ENCODE measurements at places on chromosomes 7 and 10.

DNA sequence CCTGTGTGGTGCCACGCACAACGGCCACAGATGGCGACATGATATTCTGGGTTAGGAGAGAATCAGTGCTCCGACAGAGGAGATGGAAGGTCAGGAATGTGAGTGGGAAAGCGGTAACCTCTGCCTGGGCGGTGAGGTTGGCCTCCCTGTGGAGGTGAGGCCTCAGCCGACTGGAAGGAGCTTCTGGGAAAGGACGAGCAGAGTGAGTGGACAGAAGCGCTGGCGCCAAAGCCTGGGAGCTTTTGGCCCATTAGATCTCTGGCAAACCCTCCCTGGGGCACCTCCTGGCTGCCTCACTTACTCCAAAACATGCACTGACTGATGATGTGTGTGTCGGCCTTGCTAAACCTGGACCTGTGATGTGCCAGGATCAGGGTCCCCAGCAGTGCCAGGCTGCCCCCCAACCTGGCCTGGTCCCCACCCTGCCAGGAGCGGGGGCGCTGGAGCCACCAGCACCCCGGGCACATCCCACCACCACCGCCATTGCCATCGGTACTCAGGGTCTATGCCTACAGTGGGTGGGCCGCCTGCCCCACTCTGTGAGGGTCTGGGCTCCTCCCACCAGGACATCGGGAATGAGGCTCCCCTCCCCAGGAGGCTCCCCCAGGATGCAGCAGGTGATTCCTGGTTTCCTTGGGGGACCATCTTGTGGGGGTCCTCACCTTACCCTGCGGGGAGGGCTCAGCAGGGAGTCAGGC lies 51.0 kb downstream of the RASGEF1A start:
- no peak for DNase-seq

DNA sequence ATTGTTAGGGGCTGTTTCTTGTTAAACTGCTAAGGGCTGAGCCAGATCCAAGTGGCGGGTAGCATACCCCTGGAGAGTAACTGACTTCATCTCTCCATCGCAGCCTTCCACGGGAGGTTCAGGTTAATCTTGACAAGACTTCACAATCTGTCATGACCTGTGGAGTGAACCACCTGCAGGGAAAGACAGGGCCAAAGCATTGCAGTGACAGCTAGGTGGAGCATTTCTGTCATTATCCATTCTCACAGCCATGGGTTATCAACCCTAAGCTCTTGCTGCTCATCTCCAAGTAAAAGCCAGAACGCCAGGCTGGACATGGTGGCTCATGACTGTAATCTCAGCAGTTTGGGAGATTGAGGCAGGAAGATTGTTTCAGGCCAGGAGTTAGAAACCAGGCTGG lies 17.2 kb downstream of the ABCC2 start:
- no peak for DNase-seq

DNA sequence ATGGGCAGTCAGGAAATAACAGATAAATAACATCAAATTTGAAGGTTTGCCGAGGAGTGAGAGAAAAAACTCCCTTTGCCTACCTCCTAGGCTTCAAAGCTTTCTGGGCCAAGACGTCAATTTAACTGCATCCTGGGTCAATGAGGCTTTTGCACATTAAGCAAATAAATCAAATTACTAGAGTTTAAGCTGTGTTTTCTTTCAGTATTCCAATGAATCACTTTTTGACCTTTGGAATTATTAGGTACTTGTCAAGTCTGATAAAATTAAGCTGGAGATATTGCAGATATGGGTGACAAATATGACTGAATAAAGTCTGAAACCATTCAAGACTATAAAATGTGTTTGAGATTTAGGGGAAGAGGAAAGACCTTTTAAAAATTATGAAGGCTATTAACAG lies 22.2 kb downstream of the GLUD1 start:
- no peak for DNase-seq

DNA sequence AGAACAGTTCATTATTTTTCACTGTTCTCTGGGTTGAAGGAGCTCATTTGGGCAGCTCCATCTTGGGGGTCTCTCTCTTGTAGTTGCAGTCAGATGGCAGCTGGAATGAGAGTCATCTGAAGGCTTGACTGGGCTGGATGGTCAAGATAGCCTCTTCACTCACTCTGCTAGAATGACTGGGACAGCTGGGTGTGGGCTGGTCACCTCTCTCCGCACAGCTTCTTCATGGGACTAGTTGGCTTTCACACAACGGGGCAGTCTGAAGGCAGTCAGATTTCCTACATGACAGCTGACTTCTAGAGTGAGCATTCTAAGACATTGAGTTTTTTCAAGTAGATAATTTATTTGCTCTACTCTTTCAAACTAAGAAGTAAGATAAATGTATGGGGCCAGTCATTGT lies 13.1 kb downstream of the PLEKHA1 start:
- no peak for DNase-seq

- no peak for DNase-seq
Measured at GRCh38 chr10:58014436-58014835, 253.3 kb downstream of the IPMK start.

GRCh38 chr10:73786512-73786885 lies 1.1 kb downstream of the ZSWIM8 start:
- DNase-seq = no peak

- no peak for DNase-seq
Measured at GRCh38 chr7:134422008-134422407, 36.9 kb downstream of the AKR1B1 start.

- no peak for DNase-seq
Measured at GRCh38 chr10:62681211-62681940, 123.1 kb upstream of the ADO start.

DNA sequence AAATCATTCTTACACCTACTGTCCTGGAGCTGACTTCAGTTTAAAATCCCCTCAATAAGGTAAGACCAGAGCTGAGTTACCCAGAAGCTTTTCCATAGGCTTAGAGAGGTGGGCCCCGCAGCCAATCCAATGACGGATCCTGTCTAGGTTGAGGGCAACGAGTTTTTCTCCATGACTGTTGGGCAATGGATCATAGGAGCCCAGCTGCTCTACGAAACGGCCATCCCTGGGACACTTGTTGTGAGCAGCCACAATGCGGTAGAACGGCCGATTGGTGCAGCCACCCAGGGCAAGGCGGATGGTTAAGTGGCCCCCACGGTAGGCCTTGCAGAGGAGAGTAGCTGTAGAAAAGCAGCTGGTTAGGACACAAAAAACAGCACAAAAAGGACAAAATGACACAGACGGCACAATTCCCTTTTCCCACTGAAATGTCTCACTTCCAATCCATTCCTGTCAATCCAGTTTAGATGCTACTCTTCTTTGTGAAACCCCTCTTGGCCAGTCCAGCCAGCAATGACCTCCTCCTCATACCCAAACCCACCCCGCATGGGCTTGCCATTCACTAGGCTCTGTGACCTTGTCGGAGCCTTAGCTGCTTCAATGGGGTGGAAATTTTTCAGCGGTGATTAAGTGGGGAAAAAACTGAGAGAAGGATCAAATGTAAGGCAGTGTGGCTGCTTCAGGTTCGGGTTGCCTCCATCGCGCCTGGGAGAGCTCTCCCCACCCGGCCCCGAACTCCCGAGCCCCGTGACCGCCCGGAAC lies 580 bp downstream of the MRPS16 start:
- DNase-seq = no peak

DNA sequence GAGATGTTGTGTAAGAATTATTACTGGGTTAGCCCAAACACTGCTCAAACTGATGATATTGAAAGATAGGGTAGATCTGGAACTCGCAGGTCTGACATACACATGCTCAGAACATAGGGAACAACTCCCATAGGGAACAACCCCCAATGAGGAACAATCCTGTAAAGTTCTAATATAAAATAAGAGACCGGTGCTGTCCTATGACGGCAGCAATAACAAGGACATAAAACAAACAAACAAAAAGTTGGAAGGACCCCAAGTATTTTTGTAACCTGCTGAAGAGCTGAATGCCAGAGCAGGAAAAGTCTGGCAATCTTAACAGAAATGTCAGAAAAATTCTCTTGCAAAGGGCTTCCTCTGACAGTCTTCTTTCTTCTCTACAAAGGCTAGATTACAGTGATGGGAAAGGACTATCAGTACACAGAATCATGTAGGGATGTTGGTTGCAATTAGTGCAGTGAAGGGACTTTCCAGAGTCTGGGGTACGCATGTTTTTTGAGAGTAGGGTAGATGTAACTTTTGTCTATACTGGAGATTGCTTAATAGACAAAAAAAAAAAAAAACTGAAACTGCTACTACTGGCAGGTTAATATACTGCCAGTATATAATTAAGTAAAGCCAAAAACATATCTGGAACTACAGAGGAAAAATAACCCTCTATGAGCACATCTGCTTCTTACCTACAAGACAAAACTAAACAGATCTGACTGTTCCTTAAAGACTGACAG lies 35.5 kb downstream of the IDE start:
- no peak for DNase-seq

DNA sequence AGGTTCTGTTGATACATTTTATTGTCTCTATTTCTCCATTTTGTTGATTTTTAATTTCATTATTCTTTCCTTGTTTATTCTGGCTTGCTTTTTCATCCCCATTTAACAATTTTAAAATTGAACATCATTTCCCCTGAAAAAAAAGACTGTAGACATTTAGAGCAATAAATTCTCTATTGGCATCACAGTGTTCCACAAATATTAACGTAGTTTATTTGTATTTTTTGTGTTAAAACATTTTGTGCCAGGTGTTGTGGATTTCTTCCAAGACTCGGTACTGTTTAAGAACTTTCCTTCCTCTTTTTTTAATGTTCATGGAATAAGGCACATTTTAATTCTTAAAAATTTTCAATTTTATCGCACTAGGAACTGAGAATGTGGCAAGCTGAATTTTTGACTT lies 156.1 kb upstream of the NPY start:
- no peak for DNase-seq

DNA sequence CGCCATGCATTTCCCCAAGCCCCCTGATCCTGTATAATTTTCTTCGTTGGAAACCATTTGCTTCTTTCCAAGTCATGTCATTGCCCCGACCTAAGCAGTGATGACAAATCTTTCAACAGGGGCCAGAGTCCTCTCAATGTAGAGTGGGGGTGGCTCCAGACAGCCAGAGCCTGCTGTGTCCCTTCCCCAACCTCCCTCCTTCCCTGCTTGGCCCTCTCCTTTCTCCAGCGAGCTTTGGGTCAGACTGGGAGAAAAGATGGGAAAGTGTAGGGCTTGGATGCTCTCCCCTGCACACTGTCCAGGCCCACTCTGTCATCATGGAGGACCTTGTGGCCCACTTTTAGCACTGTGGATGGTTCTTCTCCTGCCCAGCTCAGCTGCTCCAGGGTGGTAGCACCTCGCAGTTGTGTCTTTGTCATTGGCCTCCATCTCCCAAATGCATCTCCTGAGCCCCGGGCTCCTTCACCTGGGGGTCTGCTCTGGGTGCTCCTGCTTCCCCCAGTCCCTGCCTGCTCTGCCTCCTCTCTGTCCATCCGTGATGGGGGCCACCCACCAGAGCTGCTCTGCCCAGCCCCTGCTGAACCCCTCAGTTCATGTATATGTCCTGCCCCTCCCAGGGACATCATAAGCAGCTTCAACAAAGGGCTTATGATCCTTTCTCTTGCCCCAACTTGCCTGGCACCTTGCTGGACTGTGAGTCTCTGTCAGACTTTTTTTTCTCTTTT lies 37.5 kb downstream of the BTBD16 start:
- DNase-seq = no peak

- no peak for DNase-seq
Measured at GRCh38 chr7:131365838-131366237, 38.2 kb downstream of the MKLN1 start.
